Caudate nucleus (tissue), 63 donors: ENCODE measurements at places on chromosomes 7 and 10.

DNA sequence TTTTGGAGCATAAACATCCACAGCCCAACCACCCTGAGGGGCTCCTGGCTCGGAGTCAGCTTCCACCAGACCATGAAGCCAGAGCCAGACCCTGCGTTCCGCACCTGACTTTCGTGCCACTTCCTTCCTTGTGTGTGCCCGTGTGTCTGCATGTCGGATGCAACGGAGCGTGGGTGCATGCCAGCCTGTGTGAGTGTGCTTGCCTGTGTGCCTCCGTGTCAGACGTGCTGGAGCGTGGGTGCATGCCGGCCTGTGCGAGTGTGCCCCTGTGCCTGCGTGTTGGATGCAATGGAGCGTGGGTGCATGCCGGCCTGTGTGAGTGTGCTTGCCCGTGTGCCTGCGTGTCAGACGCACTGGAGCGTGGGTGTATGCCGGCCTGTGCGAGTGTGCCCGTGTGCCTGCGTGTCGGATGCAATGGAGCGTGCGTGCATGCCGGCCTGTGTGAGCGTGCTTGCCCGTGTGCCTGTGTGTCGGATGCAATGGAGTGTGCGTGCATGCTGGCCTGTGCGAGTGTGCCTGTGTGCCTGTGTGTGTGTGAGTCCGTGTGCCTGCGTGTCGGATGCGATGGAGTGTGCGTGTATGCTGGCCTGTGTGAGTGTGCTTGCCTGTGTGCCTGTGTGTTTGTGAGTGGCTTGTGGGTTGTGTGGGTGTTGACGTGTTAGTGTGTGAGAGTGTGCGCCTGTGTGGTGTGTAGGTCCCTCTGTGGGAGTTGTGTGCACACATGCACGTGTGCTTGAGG lies 28.1 kb upstream of the KNDC1 start:
- no peak for DNase-seq

GRCh38 chr7:132291481-132291880 lies 284.8 kb downstream of the PLXNA4 start:
- DNase-seq = no peak

DNA sequence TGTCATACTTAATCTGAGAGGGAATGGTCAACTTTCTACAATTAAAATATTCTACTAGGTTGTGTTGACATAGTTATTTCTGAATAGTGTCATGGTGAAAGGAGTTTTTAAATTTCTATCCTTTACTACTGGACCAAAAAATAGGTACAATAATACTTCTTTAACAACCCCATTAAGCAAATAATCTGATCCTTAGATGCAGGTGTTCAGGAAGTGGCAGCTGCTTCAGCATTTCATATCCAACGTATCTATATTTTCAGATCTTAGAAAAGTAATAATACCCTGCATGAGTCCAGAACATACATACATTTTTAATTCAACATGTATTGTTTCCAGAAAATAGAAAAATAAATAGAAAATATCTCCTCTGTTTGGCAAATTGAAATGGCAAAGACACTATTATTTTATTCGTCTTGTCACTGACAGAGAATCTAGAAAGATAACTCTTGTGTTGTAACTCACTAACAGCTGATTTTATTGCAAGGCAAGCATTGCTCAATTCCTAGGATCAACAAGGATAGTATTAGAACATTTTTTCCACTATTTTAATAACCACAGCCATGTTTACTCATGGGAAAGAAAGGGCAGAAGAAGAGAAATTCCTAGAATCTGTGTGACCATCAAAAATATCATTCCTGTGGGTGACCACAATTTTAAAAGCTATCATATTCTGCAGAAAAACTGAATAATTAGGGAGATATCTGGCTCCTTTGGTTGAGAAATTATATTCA lies 159.3 kb upstream of the CNTNAP2 start:
- no peak for DNase-seq

DNA sequence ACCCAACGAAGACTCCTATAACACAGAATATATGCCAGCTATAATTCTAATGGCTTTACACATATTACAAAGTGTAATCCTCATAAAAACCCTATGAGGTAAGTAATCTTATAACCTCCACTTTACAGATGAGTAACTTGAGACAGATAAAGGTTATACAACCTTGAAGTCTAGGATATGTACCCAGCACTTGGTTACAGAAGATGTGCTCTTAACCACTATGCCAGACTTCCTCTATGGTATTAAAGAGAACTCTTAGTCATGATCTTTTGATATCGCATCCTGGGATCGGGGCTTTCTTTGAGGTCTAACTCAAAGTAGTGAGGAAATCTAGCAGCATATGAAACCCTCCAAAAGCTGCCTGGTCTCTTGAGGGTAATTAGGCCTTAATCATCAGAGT lies 319.2 kb upstream of the LRRN3 start:
- DNase-seq = no peak

DNA sequence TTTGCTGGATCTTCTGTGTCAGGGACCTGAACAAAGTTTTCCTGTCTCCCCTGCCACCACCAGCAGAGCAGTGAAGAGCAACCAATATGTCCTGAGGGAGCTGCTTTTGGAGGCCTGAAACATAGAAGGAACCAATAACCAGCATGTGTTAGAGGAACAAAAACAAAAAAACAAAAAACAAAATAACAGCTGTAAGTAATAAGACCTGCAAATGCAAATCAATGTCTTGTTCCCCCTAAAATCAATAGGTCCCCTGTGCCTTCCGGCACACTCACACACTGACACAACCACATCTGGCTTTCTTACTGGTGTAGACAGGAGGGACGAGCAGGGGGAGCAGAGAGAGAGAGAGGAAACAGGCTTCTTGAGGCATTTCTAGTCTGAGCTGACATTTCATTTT lies 94.1 kb downstream of the NRG3 start:
- DNase-seq = no peak

GRCh38 chr10:80900661-80901060 lies 363.0 kb downstream of the SH2D4B start:
- DNase-seq = no peak

DNA sequence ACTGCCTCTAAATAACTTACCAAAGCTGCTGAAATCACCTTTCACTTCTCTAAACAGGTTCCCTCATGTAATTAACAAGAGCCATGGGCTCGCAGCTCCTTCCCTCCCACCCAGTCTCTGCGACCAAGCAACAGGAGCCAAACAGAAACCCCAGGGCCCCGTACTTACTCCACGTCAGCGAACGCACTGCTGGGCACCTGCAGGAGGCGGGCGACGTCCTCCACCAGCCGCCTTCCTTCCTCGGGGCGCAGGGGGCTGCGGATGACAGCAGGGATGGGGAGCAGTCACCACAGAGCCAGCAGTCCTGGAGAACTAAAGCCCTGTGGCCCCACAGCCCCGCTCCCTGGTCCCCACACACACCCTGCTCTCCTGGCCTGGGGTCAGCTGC lies 477.0 kb downstream of the PTPRN2 start:
- no peak for DNase-seq

- no peak for DNase-seq
Observed at GRCh38 chr10:80554050-80554449, 16.3 kb downstream of the SH2D4B start.

DNA sequence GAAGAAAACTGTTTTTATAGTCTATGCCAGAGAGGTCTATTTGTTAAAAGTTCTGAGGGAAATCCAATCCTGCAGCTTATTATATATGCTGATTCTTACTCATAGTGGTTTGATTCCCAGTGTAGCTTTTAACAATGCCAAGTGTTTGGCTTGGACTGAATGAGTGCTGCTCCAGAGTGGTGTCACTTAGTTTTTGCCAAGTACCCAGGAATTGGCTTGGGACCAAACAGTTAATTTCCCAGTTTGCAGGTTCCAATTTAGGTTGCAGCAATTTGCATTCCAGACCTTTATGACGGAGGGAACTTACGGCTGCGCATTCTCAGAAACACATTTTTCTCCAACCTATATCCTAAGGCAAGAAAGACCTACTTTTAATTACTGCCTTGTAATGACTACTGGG lies 32.4 kb downstream of the NSUN6 start:
- DNase-seq = no peak

DNA sequence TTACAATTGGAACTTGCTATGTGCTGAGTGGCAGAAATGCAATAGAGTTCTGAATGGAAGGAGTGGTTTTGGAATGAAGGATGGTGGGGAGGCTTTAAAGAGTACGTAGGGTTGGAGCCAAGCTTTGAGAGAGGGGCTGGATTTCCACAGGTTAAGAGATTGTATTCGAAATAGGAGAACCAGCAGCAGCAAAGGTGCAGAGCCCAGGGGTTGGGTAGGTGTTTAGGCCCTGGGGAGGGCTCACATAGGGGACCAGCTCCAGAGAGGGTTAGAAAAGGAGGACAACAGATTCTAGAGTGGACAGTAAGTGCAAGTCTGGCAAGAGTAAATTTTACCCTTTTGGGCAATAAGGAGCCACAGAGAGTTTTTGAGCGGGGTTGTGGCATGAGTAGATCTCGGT lies 297.2 kb downstream of the RPS24 start:
- no peak for DNase-seq

DNA sequence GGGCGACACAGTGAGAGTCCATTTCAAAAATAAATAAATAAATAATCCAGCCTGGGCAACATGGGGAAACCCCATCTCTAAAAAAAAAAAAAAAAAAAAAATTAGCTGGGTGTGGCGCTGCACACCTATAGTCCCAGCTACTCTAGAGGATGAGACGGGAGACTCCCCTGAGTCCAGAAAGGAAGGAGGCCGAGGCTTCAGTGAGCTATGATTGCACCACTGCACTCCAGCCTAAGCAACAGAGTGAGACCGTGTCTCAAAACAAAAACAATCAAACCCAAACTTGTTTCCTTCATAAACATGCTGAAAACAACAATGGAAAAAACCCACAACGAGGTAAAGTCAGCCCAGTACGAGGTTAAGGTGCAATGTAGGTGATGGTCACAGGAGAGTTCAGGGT lies 1.2 kb downstream of the COX19 start:
- DNase-seq = no peak

DNA sequence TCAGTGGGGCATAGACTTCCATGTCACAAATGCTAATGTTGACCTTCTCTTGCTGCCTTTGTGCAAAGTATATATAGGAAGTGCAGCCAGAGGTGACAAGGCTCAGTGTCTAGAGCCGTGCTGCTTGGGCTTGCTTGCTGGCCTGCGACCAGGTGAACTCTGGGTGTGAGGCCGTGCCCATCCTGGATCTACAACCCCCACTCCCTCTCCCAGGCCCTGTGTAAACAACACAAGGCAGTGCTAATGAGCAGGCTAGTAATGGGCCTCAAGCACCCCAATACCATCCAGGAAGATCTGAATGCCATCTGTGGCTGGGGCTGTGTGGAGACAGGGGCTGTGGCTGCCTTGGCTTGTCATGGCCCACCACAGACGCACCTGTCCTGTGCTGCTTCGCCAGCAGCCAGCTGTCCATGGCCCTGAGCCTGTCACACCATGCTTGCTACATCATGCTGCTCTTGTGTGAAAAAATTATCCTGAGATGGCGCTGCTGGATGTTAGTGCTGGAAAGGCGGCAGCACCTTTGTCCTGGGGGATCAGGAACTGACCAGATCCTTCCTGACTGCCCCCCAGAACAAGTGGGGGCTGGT lies 107.6 kb upstream of the ZNF92 start:
- no peak for DNase-seq

DNA sequence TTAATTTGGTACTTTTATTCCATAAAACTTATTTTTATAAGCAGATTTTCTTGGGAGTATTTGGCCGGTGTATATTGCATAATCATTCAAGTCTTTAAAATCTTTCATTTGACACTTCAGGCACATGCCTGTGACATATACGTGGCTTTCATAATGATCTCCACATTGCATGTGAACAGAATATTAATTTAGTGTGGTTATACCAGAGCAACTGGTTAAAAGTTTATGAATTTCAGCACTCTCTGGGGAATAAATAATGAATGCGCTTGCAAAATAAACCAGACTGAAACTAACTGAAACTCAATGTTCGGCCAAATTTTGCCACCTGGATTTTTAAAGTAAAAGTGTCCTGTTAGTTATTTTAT lies 242.3 kb downstream of the GLI3 start:
- no peak for DNase-seq

GRCh38 chr10:132353456-132354355 lies 21.7 kb downstream of the LRRC27 start:
- DNase-seq = no peak

GRCh38 chr7:101390901-101391301 lies 28.2 kb downstream of the COL26A1 start:
- no peak for DNase-seq

DNA sequence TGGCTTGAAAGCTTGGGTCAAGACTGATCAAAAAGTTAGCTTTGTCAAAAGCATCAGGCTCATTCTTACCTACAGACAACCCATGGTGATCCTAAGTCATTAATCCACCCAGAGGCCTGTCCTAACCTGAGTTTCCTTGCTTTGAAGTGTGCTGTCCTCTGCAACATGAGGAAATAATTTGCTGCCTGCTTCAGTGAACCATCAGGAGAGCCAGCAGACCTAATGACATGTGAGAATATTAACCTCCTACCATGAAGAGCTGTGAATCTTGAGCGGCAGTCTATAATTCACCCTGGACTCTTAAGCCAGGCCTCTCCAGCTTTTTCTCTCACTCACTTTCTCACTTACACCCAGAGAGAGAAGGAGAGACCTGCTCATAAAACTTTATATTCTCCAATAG lies 590.0 kb downstream of the LRMDA start:
- DNase-seq = no peak

DNA sequence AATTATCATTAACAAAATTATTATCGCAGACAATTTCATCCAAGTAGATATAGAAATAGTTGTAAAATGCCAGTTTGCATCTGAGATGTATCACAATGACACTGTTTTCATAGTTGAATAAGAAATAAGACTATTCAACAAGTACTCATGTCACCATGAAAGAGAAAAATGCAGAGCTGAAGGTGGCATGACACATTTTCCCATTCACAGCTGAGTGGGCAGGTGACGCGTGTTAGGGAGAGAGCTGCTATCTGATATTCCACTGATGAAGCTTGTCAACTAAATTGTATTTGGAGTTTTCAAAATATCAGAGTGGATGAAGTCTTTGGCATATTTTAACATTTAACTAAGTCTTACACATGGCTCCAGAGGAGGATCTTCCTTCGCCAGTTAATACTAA lies 70.3 kb upstream of the HDAC9 start:
- peak; percentile 40 for DNase-seq

GRCh38 chr10:34323192-34323591 lies 491.9 kb downstream of the PARD3 start:
- no peak for DNase-seq

- DNase-seq = no peak
Observed at GRCh38 chr10:50593523-50594376, 30.0 kb downstream of the SGMS1 start.

GRCh38 chr7:82319674-82320118 lies 123.9 kb downstream of the CACNA2D1 start:
- DNase-seq = peak; percentile 37

DNA sequence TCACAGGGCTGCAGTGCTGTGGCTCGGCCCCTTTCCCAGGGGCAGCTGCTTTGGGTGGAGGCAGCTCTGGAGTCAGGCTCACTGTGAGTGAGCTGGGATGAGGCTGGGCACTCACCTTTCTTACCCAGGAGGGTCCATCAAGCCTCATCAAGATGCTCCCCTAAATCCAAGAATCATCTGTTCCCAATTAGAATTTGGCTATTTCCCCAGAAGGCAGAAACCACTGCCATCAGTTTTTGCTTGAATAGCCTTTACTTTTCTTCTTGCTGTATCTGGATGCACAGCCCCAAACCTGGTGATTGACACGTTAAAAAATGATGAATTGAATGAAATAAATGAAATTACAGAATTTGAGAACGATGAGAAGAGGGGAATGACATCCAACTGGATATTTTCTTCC lies 74.3 kb upstream of the LYZL1 start:
- DNase-seq = no peak
